ENCODE measurements at places on chromosomes 6 and 20.
A peak's percentile ranks its signal among the peaks of the same experiment; 100 is the strongest.

- DNase-seq = peak; percentile 26
Measured at GRCh38 chr20:17613328-17614175, 43.7 kb downstream of the DSTN start.

DNA sequence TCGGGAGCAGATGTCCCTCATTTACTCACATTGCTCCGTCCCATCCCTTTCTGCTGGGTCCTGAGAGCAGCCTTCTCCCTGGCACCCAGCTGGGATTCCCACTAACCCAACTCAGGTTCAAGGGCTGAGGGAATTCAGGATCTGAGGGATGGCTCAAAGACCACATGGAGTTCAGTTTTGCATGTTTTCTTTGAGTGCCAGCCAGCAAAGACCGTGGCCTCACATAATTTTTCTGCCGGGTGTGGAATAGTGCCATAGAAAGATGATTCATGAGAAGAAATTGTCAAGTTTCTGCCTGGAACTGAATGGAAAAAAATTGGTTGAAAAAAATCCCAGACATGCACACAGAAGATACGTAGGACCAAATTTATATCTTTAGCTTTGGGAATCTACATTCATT lies 168.6 kb downstream of the CD83 start:
- DNase-seq = no peak

- no peak for DNase-seq
Measured at GRCh38 chr6:157674061-157674460, 149.0 kb upstream of the SNX9 start.

DNA sequence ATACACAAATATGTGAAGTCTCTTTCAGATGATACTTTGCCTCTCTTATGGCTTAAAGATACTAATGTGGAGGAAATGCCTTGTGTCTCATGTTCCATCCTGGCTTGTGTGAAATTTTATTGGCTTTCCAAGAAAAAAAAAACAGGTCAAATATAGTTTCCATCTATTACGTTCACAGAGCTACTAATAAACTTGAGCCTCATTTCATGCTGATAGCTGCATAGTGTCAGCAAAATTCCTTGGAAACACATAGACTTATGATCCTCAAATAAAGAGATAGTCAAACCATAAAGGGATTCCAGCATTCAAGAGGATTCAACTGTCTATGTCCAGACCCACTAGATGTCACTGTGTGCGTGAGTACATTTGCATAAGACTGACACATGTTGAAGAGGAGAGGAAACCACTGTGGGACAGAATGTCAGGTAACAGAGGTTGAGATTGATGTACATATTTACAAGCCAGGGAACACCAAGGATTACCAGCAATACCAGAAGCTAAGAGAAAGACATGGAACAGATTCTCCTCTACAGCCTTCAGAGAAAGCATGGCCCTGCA lies 266.6 kb downstream of the COL12A1 start:
- no peak for DNase-seq

- no peak for DNase-seq
Measured at GRCh38 chr20:16816192-16816591, 68.0 kb downstream of the OTOR start.

- no peak for DNase-seq
Measured at GRCh38 chr20:48259456-48259855, 474.2 kb upstream of the SULF2 start.

- DNase-seq = no peak
Measured at GRCh38 chr6:47160702-47161101, 118.6 kb upstream of the ADGRF1 start.

DNA sequence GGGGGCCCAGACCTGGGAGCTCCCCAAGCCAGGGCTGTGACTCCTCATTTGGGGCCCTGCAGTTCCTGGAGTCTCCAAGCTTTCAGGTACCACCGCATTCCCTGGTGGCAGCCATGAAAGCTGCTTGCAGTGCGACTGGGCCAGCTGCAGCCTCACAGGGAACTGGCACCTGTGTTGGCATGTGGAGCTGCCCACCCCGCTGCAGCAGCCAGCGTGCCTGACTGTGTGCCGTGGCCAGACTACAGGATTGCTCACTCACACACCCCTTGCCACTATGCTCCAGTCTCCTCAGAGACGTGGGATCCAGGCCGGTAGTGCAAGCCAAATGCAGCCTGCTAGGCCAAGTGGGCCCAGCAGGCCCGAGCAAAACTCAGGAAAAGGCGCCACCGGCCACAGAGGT lies 450.7 kb downstream of the COL12A1 start:
- no peak for DNase-seq

DNA sequence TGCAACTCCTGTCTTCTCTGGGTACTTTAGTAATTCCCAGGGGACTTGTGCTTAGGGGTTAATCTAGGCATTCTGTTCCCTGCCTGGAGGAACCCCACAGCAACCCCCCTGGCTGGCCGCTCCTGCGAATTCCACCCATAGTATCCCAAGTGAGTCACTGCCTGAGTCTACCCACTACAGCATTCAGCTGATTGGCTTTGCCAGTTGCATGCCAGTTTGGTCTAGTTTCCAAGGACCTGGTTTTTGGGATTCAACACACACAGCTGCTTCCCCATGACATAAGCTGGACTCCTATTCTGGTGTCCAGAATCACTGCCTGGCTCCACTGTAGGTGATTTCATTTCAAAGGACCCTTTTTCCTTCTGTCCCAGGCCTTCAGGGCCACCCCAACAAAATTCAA lies 40.3 kb downstream of the PLCG1 start:
- DNase-seq = peak; percentile 20

DNA sequence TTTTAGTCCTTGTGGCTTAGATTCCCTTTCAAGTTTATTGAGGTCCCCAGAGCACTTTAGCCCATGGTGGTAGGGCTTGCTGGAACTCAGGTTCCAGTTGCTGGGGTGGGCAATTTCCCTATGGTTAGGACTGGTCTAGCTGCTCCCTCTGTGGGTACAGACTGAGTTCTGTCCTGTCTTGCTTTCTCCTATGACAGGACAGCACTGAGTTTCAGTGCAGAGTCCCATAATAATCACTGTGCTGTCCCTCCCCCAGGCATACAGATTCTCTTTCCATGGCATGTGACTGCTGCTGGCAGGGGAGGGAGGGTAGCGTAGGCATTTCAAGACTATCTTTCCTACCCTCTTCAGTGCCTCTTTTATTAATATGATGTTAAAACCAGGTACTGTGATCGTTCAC lies 17.1 kb upstream of the ERVFRD-1 start:
- no peak for DNase-seq

DNA sequence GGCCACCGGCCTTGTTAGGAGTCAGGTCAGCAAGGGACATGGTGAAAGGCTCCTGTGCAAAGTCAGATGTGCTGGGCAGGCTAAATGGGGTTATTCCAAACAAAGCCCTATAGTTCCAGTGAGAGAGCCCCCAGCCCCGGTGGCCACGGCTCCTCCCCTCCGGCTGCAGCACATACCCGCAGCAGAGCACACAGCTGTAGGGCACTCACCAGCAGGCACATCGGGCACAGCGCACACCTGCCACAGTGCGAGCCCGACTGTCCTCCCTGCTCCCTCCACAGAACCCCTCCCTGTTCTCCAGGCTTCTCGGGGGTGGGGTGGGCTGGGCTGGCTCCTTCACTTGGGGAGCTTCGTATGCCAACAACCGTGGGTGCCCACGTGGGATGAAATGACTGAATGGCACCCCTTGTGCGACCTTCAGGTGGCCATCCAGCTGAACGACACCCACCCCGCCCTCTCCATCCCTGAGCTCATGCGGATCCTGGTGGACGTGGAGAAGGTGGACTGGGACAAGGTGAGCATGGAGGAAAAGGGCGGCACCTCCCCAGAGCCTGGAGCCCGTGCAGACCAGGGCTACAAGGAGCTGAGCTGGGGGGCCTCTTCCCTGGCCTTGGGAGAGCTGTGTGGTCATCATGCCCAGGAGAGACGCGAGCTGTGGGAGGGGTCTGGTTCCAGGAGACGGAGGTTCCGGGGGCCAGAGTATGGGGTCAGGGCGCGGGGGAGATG lies 30.9 kb downstream of the PYGB start:
- DNase-seq = peak; percentile 6

Data from transverse colon (tissue), 4 donors.